Thyroid gland (tissue), 4 donors: ENCODE measurements at places on chromosomes 2 and 18. TPM values are rescaled to one million over a fixed set of nuclear protein-coding genes. Genes with fewer than 3 reads are reported as not detected.

Gene RSAD2
- total RNA-seq: 1.5 TPM

Gene PELI1
- total RNA-seq: 5.2 TPM

Gene HAAO
- 6.8 TPM for total RNA-seq

Gene TUBA3D
- not detected for total RNA-seq

Gene ERFE
- 15.3 TPM for total RNA-seq
